ENCODE measurements at places on chromosomes 1 and 21.

DNA sequence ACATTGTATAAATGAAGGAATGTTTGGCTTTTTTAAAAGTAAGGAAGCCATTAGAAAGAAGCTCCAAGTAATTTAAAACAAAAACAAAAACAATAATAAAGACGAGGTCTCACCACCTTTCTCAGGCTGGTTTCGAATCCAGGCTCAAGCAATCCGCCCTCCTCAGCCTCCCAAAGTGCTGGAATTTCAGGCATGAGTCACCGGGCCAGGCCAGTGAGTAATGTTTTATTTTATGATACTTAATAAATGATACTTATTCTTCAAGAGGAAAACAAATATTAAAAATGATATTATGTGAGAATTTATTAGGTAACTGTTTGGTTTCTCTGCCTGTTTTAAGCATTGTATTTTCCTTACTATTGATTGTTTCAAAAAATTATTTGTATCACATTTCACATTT, 201.4 kb upstream of the BRINP3 start:
- no peak for DNase-seq

GRCh38 chr1:107831921-107832320, 133.1 kb downstream of the VAV3 start:
- DNase-seq: no peak

DNA sequence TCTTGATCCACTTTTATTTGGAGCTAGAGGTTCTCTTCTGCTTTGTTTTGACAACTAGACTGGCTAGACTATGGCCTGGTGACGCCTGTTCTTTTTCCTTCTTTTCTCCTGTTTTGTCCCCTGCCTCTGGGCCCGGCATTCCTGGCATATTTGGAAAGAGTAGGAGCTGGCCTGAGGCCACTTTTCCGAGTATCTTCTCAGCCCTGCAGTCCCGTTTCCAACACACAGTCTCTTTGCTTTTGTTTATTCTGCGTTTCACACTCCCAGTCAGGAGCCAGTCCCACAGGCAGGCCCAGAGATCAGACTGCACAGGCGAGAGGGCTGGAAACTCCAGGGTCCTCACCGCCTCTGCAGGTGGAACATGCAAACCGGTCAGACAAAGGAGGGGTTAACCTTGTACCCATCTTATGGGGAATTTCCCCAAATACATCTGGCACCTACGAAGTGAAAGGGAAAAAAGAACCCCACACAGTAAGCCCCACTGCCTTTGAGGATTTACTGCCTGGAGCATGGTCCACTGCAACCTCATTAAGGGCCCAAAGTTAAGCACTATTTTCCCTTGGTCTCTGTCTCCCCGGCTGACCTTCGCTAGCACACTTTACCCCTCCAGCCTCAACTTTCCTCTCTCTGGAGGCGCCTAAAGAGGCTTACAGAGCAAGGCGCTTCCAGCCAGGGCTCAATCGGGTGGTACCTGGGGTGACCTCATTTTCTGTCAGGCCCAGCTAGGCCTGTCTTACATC, 141.1 kb downstream of the TOMM20 start:
- DNase-seq: no peak

- DNase-seq: no peak
These were observed 531.9 kb downstream of the PTPRC start for GRCh38 chr1:199170711-199171110.

DNA sequence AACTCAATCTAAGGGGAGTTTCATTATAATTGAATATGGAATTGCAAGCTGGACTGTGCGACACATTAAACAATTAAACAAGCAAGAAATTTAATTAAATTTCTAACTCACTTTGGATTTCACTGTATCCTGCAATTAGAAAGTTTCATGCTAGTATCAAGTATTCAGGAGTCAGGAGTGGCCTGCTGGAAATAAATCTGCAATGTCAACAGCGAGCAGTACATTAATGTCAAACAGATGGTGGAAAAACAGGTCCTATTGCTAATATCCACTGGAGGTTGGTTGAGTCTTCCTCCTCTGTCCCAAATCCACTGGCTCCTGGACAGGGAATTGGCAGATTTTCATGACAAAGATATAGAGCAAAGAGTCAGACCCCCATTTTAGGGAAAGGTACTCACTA, 237.1 kb downstream of the VAV3 start:
- DNase-seq: no peak

GRCh38 chr1:166383137-166383536, 216.3 kb upstream of the FAM78B start:
- no peak for DNase-seq

DNA sequence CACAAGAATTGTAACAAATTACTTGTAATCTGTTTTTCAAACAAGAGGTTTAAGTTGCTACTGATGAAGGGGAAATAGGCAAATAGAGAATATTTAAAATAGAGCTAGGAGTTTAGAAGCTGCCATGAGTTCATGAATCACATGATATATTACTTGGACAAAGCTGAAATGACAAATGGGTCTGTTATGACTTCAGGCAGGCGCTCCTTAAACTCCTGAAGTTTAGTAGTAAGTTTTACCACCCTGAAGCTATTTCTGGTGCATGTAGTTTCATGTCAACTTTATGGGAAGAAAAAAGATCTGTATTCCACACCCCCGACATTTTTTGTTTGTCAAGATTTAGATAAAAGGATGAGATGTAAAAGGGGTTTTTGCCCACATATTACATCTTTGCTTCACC, 58.5 kb downstream of the PLA2G4A start:
- no peak for DNase-seq

DNA sequence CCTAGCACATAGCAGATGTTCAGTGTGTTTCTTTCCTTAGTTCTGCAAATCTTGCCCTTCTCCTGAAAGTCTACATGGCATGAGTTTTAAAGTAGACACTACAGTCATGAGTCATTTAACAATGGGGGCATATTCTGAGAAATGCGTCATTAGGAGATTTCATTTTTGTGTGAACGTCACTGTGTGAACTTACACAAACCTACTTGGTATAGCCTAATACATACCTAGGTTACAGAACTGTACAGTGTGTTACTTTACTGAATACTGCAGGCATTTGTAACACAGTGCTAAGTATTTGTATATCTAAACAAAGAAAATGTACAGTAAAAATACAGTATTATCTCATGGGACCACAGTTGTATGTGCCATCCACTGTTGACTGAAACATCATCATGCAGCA, 10.0 kb downstream of the TTF2 start:
- no peak for DNase-seq
